ENCODE measurements at places on chromosomes 3 and 15.

DNA sequence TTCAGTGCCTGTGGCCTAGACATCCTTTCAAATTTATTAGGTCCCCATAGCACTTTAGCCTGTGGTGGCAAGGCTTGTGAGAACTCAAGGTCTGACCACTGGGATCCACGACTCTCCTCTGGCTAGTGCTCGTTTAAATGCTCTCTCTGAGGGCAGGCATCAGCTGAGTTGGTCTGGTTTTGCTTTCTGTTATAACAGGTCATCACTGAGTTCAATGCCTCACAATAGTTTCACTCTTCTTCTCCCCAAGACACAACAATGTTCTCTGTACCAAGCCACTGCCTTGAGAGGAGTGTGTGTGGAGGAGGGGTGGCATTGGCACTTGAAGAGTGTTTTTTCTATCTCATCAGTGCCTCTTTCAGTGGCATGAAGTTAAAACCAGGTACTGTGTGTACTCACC is 7.6 kb downstream of the OR5K4 start:
- no peak for DNase-seq

DNA sequence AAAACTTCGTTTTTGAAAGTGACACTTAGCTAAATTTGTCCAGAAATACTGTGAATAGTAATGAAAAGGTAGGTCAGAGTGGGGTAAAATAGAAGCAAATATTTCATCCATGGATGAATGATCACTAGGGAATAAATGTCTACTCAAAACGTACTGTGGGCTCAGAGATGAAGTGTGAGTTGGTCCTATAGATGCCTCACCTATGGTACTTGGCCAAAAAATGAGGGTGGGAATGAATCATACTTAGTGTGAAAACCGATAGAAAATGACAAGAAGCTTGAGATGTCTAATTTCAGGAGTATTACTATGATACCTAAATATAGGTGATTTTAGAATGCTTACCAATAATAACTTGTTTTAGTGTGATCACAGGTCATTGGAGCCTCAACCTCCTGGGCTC is 155.9 kb downstream of the GMNC start:
- no peak for DNase-seq

GRCh38 chr3:38297947-38298711 is 16.0 kb downstream of the SLC22A14 start:
- no peak for DNase-seq

GRCh38 chr15:91316126-91316525 is 216.1 kb downstream of the SV2B start:
- DNase-seq, result no peak

GRCh38 chr3:41987627-41988026 is 25.7 kb upstream of the ULK4 start:
- DNase-seq, result no peak

GRCh38 chr3:171028025-171028778 is 1.7 kb upstream of the SLC2A2 start:
- no peak for DNase-seq

- no peak for DNase-seq
Measured at GRCh38 chr3:46168583-46169345, 39.3 kb downstream of the CCR1 start.

DNA sequence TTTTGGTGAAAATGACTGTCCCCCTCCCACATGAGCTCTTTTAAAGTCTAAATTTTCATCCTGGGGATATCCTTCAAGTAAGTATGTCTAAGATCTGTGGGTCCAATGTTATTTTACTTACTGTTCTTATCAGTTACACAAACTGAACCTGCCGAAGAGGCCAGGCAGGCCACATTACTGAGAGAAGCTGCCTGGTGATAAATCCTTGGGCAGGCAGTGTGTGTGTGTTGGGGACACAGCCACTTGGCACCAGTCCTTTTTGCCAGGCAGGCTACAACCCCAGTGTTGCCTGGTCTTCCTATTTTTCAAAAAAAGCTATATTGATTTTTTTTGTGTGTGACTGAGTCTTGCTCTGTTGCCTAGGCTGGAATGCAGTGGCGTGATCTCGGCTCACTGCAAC is 50.6 kb upstream of the RASA2 start:
- no peak for DNase-seq

DNA sequence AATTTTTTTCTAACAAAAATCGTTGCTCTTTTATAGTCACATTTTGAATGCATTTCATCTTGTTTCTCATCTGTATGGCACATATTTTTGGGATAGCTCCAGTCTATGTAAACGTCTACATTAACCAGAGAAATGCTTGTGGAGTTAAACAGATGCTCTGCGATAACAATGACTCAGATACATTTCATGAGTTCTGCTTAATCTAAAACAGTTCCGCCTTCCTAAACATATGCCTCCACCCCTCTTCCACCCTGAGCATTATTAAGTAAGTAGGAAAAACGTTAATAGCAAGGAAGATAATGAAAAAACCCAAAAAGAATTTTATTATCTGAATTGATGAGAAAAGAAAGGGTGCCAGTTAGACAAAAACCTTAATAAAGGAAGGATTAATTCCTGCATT is 396.1 kb downstream of the TUSC7 start:
- no peak for DNase-seq

GRCh38 chr3:160486459-160486869 is 36.9 kb upstream of the TRIM59 start:
- DNase-seq, result no peak

GRCh38 chr3:52333869-52334557 is 17.9 kb downstream of the DNAH1 start:
- DNase-seq, result no peak

DNA sequence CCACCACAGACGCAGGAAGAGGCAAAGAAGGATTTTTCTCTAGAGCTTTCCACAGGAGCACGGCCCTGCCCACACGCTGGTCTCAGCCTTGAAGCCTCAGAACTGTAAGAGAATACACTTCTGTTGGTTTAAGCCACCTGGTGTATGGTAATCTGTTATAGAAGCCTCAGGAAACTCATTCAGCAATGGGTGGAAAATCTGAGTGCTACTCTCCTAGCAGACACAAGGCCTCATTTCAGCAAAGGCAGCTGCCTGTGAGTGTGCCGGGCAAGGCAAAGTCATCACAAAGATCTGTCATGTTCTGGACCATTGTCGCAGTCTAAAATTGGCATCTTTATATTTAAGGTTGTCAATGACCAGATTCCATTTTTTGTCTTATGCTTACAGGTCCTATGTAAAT is 31.0 kb downstream of the ATP10A start:
- no peak for DNase-seq

DNA sequence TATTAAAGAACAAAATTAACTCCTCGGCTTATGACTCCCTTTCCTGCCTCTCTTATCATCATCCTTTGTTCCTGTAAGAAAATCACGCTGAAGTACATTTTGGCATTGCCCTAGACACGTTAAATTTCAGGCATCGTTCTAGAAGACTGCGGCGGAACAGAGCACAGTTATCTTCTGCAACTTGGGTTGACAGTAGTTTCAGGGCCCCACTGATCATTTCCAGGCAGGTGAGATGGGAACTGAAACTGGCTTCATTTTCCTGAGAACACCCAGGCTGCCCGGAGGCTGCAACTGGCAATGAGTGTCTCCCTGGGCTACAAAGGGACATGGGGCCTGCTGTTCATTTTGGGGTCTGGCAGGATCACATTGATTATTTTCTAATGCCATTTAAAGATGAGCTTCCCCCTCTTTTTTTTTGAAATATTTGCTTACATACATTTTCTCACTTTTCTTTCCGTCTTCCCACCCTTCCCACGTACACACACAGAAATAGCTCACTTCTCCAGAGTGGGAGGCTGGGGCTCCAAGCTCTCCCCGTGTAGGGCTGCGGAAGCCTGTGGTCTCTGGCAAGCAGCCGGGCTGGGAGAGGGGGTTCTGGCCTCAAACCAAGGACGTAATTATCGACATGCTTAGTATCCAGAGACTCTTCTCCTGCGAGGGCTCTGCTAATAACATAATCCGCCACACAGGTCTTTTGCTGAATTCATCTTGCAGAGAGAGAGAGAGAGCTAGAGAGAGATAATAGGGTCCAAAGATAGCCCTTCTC is 267.4 kb downstream of the ABHD5 start:
- no peak for DNase-seq

- DNase-seq, result no peak
Measured at GRCh38 chr15:22831473-22831872, 7.0 kb upstream of the NIPA2 start.

DNA sequence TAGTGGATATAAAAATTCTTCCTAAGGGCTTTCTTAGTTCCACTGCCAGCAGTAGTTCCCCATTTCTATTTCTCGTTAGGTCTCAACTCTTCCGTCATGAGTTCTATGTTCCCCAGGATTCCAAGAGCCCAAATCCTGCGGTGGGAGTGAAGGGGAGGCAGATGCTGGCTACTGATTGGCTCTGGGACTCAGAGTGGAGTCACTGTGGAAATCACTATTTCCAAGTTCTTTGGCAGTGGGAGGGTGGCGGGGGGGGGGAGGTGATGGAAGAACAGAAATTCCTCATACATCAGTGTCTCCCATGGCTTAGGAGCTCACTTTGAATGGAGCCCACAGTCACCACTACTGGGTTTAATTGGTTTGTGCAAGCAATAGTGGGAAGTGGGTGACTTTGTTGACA is 5.6 kb downstream of the CCR1 start:
- DNase-seq, result no peak

- no peak for DNase-seq
Measured at GRCh38 chr15:72202801-72203506, 5.4 kb upstream of the GRAMD2A start.

GRCh38 chr15:73284090-73284716 is 84.6 kb downstream of the HCN4 start:
- no peak for DNase-seq

DNA sequence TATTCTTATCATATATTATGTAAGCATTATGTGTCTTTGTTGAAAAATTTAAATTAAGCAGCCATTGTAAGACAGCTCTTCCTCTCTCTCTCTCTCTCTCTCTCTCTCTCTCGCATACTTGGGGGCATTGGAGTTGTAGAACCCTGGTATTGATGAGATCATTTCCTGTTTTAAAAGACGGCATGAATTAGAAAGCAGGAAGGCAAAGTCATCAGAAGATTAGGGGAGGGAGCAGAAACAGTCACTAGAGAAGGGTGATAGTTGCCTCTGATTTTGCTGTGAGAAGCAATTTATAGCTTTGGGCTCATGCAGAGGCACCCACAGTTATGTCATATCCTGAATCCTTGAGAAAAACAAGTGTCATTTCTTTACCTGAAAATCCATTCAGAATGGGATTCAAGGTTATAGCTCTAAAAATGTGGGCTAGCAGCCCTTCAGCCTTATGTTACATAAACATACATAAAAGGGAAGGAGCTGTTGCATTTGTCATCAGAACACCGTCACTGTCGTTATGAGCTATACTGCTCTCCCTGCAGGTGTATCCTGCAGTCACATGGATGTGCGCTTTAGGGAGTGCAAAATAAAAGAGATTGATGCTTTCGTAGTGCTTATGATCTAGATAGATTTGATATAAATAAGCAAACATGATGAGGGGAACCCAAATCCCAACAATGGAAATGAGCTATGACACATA is 213.8 kb downstream of the NR1D2 start:
- no peak for DNase-seq

- DNase-seq, result no peak
Measured at GRCh38 chr3:66195347-66195783, 25.4 kb upstream of the SLC25A26 start.

- DNase-seq, result no peak
Measured at GRCh38 chr3:21672303-21672702, 78.7 kb downstream of the ZNF385D start.

- no peak for DNase-seq
Measured at GRCh38 chr3:167184511-167184910, 195.6 kb downstream of the ZBBX start.

DNA sequence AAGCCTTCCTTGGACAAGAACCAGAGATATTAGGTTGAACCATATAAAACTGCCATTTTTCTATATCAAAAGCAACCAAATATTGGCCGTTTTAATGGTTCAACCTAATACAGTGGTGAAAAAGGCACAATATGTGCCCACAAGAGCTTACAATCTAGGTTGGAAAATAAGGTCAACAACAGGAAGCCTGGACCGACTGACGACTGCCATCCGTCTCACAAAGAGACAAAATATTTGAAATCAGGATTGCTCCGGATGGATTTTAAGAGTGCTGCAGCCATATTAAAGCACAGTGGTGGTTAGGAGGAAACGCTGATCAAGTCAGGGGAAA is 1.4 kb downstream of the AHSG start:
- DNase-seq, result no peak

GRCh38 chr15:37053166-37053565 is 47.2 kb downstream of the MEIS2 start:
- DNase-seq, result no peak

- no peak for DNase-seq
Measured at GRCh38 chr3:110272525-110272924, 799.1 kb upstream of the NECTIN3 start.

GRCh38 chr3:169022457-169022856 is 641.1 kb downstream of the MECOM start:
- DNase-seq, result no peak

DNA sequence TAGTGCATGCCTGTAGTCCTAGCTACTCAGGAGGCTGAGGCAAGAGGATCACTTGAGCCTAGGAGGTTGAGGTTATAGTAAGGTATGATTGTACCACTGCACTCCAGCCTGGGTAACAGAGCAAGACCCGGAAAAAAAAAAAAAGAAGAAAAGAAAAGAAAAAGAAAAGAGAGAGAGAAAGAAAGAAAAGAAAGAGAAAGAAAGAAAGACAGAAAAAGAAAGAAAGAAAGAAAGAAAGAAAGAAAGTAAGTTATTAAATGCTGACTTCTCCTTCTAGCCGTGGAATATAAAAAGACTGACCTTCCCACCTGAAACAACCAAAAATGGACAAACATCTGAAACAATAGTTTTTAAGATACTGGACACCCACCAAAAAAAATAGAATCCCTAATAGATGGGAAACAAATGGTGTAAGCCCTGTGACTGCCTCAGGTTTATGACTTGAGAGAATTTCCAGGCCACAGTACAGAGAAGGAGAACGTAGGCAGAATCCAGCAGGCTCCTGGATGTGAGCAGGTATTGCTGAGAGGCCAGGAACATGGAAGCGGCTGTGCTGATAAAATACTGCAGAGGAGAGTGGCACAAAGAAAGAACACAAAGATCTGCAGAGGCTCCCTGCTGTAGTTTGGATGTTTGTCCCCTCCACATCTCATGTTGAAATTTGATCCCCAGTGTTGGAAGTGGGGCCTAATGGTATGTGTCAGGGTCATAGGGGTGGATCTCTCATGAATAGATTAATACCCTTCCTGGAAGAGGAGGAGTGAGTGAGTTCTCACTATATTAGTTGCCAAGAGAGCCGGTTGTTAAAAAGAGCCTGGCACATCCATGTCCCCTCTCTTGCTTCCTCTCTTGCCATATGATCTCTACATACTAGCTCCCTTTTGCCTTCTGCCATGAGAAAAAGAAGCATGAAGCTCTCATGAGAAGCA is 41.8 kb upstream of the PRSS50 start:
- no peak for DNase-seq

- no peak for DNase-seq
Measured at GRCh38 chr15:55619783-55620182, 31.6 kb upstream of the PYGO1 start.
